Right renal pelvis (tissue), 4 donors: ENCODE measurements at places on chromosomes 12 and 14. TPM values are rescaled to one million over a fixed set of nuclear protein-coding genes. Genes with fewer than 3 reads are reported as not detected.

DNA sequence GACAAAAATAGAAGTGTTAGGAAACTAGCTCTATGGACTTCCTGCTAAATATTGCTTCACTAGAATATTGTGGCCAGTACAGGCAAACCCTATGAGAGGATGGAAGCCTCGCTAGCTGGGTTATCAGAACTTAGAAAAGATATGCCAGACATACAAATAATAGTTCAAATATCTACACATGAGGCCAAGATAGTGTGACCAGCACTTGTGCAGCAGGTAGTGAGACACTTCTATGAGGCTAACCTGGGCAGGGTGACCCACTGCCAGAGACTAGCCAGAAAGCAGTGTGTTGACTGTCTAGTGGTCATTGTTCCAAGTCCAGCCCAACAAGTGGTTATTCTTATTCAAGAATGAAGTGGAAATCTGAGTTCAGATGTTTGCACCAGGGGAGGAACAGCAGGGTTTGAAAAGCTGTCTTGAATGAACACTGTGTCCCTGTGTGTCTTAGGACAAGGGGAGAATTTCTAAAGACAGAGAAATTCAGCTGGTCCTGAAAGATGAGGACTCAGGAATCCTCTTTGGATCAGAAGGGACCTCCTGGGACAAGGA lies 16.3 kb downstream of the TSPAN8 start:
- DNase-seq: no peak

The PRB3 gene
- not detected for polyA plus RNA-seq

The SLC2A14 gene
- 0.32 TPM for polyA plus RNA-seq

DNA sequence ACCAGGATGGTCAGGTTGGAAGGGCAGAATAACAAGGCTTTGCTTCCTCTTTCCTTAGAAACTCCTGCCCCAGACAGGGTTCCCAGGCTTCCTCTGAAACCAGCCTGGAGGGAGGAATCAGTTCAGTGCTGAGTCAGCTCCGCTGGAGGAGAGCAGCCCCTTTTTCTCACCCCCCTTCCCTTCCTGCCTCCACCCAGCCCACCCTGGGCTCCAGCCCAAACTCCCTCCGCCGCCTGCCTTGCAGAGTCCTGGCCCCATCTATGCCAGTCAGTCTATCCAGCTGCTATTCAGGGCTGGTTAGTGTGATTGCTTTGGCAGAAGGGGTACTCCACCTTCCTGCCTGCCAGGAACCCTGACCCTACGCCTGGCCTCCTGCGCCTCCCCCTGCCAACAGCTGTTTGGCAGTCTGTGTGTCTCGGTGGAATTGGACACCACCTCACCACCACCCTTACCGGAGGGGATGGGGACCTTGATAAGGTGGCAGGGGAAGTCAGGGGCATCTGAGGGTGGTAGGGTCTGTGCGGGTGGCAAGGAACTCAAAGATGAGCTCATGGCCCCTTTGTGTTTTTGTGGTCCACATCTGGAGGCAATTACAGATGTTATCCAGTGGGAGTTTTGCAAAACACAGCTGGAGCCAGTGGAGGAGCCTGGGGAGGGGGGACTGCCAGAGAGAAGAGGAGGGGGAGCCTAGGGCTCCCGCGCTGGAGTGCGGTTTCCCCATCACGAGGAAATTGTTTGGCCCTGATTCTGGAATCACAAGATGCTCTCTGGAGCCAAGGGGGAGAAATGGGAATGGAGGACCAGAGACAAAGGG lies 12.2 kb downstream of the MMP14 start:
- DNase-seq: peak; percentile 44

GRCh38 chr14:80867091-80867490 lies 74.4 kb downstream of the CEP128 start:
- DNase-seq: no peak
